ENCODE measurements at places on chromosomes 11 and 22. TPM values are rescaled to one million over a fixed set of nuclear protein-coding genes. Genes with fewer than 3 reads are reported as not detected.

Gene MFRP
- total RNA-seq: not detected

Gene SULT4A1
- total RNA-seq: not detected

Gene MRGPRE
- not detected for total RNA-seq

Gene ANO5
- not detected for total RNA-seq

Gene ADAMTS15
- under 0.01 TPM for total RNA-seq

Gene MYRF
- total RNA-seq: 2.6 TPM

Gene IL10RA
- total RNA-seq: not detected

Gene CD3G
- not detected for total RNA-seq

Gene PRR5L
- 3.5 TPM for total RNA-seq

Gene OR51D1
- not detected for total RNA-seq

Gene ROBO4
- 5.5 TPM for total RNA-seq

Gene PATE4
- not detected for total RNA-seq

Gene CSNK2A3
- 1.1 TPM for total RNA-seq

Gene LYVE1
- not detected for total RNA-seq

Gene SLC22A6
- total RNA-seq: not detected

Gene TRIM49
- total RNA-seq: not detected

Gene TMPRSS6
- total RNA-seq: not detected

Gene TYR
- total RNA-seq: not detected

Gene LRRC4C
- not detected for total RNA-seq

Gene OR52B2
- total RNA-seq: not detected

Gene ART1
- total RNA-seq: not detected

Gene NLRP10
- total RNA-seq: 1.6 TPM

Gene NXPE4
- not detected for total RNA-seq

Gene GPR83
- not detected for total RNA-seq

Gene TNNT3
- not detected for total RNA-seq

Gene STK33
- 5.3 TPM for total RNA-seq

Gene GRK2
- total RNA-seq: 39.5 TPM

Gene KRTAP5-7
- not detected for total RNA-seq

Gene CAVIN3
- 515 TPM for total RNA-seq

Gene DSCAML1
- not detected for total RNA-seq

Gene VSIG10L2
- not detected for total RNA-seq

Gene PNPLA3
- total RNA-seq: 3.5 TPM

Gene IGLL1
- not detected for total RNA-seq

Gene ZBED4
- total RNA-seq: 7.8 TPM

Gene SHANK2
- 0.58 TPM for total RNA-seq

Gene CDC42BPG
- total RNA-seq: 0.29 TPM

Gene XKR3
- total RNA-seq: not detected

Gene TEX54
- total RNA-seq: not detected

Gene CARD16
- 11.5 TPM for total RNA-seq

Gene GALNT18
- total RNA-seq: 1.1 TPM

Gene OR6T1
- total RNA-seq: not detected

Gene CELF1
- total RNA-seq: 101 TPM

Gene SCO2
- total RNA-seq: 1.4 TPM

Gene TESMIN
- 1.9 TPM for total RNA-seq

Gene KCNC1
- total RNA-seq: not detected

Gene ZNF280A
- not detected for total RNA-seq

Gene MMP12
- not detected for total RNA-seq
